Activated naive CD4-positive, alpha-beta T cell treated with anti-CD3 and anti-CD28 coated beads for 36 hours (primary cell): ENCODE measurements at places on chromosomes 3 and 15. TPM values are rescaled to one million over a fixed set of nuclear protein-coding genes. Genes with fewer than 3 reads are reported as not detected.

The NBEAL2 gene
- 85.0 TPM for total RNA-seq

The CKMT1A gene
- 0.35 TPM for total RNA-seq

The CATSPER2 gene
- total RNA-seq, result 4.5 TPM

The GOLGA6L7 gene
- not detected for total RNA-seq

- no peak overlapping the region for H3K27ac ChIP-seq
- peaks cover 9% of the 10 kb centered on the region for H3K36me3 ChIP-seq
- no peak for DNase-seq
- H3K27me3 ChIP-seq, result no peaks in the 10 kb centered on the region
- H3K4me1 ChIP-seq, result peaks cover 38% of the 10 kb centered on the region
These were observed 3.1 kb downstream of the CMTM6 start for GRCh38 chr3:32499585-32499984.

DNA sequence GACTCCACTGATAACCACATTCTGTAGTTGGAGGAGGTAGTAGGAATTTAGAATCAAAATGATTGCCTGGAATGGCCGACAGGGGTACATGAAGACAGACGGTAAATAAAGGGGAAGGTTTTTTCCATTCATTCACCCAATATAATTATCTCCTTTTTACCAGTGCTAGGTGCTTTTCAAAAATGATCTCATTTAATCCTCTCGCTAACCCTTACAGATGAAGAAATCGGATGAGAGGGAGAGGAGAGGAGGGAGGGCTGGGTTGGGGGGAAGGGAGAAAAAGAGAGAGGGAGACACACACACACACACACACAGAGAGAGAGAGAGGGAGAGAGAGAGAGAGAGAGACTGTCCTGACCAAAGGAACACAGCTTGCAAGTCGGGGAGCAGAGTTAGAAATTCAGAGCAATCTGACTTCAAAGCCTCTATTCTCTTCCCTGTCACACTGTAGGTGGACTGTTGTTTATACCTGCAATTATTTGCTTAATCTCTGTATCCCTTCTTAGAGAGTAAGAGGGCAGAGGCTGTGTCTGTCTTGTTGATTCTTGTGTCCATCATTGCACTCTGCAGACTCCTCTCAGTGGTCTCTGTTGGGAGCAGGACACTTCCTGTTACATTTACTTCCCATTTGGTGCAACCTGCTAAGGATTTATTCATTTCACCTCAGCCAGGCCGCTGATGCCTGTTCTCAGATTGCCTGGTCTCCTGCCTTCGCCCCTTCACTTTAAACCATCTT lies 18.7 kb upstream of the PAQR9 start:
- peaks cover 2% of the 10 kb centered on the region for H3K27me3 ChIP-seq
- H3K27ac ChIP-seq, result no peak overlapping the region
- H3K36me3 ChIP-seq, result no peaks in the 10 kb centered on the region
- no peak overlapping the region for H3K4me3 ChIP-seq
- no peak for DNase-seq

- no peak for DNase-seq
- no peak overlapping the region for H3K4me3 ChIP-seq
- peaks cover 3% of the 10 kb centered on the region for H3K27me3 ChIP-seq
- no peak overlapping the region for H3K27ac ChIP-seq
These were observed 262.7 kb downstream of the FEZF2 start for GRCh38 chr3:62110443-62111225.

GRCh38 chr15:27742751-27743477 lies 356.2 kb downstream of the OCA2 start:
- H3K4me3 ChIP-seq, result no peak overlapping the region
- no peaks in the 10 kb centered on the region for H3K4me1 ChIP-seq
- H3K27me3 ChIP-seq, result peaks cover 4% of the 10 kb centered on the region
- no peaks in the 10 kb centered on the region for H3K36me3 ChIP-seq
- H3K27ac ChIP-seq, result no peak overlapping the region

- H3K36me3 ChIP-seq, result peaks cover 40% of the 10 kb centered on the region
- peaks cover 42% of the 10 kb centered on the region for H3K4me1 ChIP-seq
These were observed 12.5 kb downstream of the MRPS25 start for GRCh38 chr3:15052335-15053242.

- no peak overlapping the region for H3K27ac ChIP-seq
- H3K36me3 ChIP-seq, result no peaks in the 10 kb centered on the region
These were observed 268.6 kb downstream of the SV2B start for GRCh38 chr15:91368611-91369010.

DNA sequence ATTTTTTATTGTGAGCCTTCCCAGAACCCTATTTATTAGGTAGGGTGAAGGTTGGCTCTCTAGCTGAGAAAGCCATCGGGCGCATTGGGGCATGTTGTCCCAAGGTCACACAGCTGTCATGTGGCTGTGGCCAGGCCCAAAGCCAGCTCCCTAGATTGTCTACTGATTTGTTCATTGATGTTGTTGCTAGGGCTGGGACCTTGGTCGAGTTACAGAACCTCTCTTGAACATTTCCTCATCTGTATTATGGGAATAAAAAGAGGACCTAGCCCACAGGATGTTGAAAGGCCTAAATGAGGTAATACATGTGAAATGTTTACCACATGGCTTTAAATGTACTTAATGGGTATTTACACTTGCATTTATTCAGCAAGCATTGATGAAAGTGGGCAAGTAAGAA lies 252.5 kb downstream of the SUCLG2 start:
- H3K4me3 ChIP-seq, result no peak overlapping the region
- no peak for DNase-seq
- no peak overlapping the region for H3K27ac ChIP-seq
- H3K4me1 ChIP-seq, result no peaks in the 10 kb centered on the region
- peaks cover 55% of the 10 kb centered on the region for H3K36me3 ChIP-seq

GRCh38 chr3:194526164-194526563 lies 39.4 kb upstream of the ATP13A3 start:
- no peak overlapping the region for H3K27ac ChIP-seq
- no peak for DNase-seq
- H3K36me3 ChIP-seq, result no peaks in the 10 kb centered on the region
- H3K4me1 ChIP-seq, result peaks cover 11% of the 10 kb centered on the region
- H3K4me3 ChIP-seq, result no peak overlapping the region

GRCh38 chr3:138012526-138012925 lies 2.6 kb downstream of the CLDN18 start:
- H3K27ac ChIP-seq, result no peak overlapping the region
- no peaks in the 10 kb centered on the region for H3K36me3 ChIP-seq
- H3K4me3 ChIP-seq, result no peak overlapping the region
- peaks cover 2% of the 10 kb centered on the region for H3K27me3 ChIP-seq
- no peak for DNase-seq

DNA sequence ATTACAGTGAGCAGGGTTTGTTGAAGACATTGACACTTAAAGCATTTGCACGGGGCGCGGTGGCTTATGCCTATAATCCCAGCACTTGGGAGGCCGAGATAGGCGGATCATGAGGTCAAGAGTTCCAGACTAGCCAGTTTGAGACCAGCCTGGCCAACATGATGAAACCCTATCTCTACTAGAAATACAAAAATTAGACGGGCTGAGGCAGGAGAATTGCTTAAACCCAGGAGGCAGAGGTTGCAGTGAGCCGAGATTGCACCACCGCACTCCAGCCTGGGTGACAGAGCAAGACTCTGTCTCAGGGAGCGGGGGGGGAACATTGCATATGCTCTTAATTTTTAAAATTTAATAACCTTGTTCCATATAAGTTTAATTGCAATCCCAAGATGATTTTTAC lies 11.9 kb downstream of the STT3B start:
- H3K27me3 ChIP-seq, result no peaks in the 10 kb centered on the region
- H3K4me3 ChIP-seq, result no peak overlapping the region
- H3K4me1 ChIP-seq, result peaks cover 82% of the 10 kb centered on the region
- DNase-seq, result no peak
- peaks cover 5% of the 10 kb centered on the region for H3K36me3 ChIP-seq

DNA sequence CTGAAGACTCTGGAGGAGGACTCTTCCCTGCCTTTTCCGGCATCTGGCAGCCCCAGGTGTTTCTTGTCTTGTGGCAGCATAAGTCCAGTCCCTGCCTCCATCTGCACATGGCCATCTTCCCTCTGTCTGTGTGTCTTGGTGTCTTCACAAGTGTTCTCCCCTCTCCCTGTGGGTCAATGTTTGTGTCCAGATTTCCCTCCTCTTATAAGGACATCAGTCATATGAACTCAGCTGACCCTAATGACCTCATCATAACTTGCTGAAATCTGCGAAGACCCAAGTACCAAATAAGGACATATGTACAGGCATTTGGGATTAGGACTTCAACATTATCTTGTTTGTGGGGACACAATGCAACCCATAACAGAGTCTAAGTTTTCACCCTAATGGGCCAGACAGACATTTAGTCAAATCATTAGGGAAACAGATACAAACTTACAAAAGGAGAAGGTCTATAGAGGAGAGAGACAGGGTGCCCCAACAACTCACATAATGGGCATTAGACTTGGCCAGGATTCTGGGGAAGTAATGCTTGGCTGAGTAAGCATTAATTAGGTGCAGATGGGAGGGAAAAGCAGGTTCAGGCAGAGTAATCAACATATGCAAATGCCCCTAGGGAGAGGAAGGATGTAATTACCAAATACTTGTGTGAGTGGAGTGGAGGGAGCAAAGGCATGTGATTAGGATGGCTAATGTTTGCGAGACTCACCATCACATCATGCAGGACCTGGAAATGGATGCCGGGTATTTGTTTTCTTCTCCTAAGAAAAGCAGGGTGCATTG lies 372.8 kb upstream of the TBL1XR1 start:
- no peak overlapping the region for H3K27ac ChIP-seq
- no peaks in the 10 kb centered on the region for H3K4me1 ChIP-seq
- DNase-seq, result no peak
- no peaks in the 10 kb centered on the region for H3K27me3 ChIP-seq
- no peaks in the 10 kb centered on the region for H3K36me3 ChIP-seq

DNA sequence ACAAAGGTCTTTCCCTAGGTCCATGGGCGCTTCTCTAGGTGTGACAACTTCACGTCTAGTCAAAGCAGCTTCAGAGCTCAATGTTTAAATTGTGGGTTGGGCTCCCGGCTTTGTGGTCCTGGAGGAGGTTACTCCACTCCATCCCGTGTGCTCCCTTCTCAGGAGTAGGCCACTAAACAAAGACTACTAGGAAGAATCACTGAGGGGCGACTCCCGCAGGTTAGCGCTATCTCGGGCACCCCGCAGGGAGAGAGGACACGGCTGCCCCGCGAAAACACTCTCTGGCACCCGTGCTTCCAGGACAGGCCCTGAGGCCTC lies 500 bp downstream of the PARP6 start:
- H3K36me3 ChIP-seq, result peaks cover 14% of the 10 kb centered on the region
- H3K4me3 ChIP-seq, result peak overlapping the region; percentile 84
- no peaks in the 10 kb centered on the region for H3K27me3 ChIP-seq
- peaks cover 39% of the 10 kb centered on the region for H3K4me1 ChIP-seq
- peak overlapping the region; percentile 77 for H3K27ac ChIP-seq
- peak; percentile 22 for DNase-seq

DNA sequence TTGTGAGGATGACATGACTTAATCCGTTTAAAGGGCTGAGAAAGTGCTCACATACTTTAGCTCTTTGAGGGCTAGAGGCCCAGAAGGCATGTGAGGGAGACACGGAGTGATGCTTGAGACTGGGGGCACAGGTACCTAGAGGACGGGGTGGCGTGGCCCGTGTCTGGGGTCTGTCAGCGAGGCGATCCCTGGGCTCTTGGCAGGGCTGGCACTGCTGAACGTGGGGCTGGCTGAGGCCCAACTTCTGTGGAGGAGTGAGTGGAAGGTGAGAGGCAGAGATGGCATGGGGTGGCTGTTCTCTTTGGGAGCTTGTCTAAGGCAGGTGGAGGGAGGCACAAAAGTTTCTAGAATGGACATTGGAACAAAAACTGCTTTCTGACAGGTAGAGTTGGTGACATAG lies 9.5 kb downstream of the SEMA4B start:
- no peak overlapping the region for H3K4me3 ChIP-seq
- H3K27ac ChIP-seq, result no peak overlapping the region
- no peaks in the 10 kb centered on the region for H3K36me3 ChIP-seq
- no peaks in the 10 kb centered on the region for H3K27me3 ChIP-seq
- H3K4me1 ChIP-seq, result peaks cover 25% of the 10 kb centered on the region

DNA sequence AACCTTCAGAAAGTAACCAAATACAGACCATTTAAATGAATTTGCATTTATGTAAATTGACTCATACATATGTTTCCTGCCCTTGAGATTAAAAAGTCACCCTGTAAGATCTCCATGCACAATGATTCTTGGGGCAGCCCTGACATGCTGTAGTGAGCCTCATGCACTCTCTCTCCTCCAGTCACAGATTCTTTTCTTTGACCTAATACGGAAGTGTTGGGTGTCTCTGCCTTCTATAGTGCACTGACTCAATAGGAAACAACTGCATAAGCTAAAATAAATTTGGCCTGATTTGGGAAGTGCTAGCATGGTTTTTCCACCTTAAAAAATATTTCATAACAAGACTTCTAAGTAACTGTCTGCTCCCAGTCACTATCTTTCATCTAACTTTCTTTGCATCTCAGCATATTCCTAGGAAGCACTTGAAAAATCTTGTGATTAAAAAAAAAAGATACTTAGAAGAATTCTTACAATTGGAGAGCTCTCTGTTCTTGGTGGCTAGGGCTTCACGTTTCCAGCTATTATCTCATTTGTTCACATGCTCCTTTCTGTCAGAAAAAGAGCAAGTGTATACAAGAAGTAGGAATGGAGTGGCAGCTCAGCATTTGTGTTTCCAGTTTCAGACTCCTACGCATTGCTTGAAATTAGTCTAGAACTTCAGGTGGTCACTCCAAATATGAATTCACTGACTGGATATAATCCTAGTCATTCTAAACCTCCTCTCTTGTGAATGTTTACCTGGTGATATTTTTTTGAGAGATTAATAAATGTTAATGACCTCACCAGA lies 207.9 kb upstream of the COL8A1 start:
- no peak overlapping the region for H3K4me3 ChIP-seq
- no peaks in the 10 kb centered on the region for H3K4me1 ChIP-seq
- H3K27me3 ChIP-seq, result no peaks in the 10 kb centered on the region
- no peak overlapping the region for H3K27ac ChIP-seq

DNA sequence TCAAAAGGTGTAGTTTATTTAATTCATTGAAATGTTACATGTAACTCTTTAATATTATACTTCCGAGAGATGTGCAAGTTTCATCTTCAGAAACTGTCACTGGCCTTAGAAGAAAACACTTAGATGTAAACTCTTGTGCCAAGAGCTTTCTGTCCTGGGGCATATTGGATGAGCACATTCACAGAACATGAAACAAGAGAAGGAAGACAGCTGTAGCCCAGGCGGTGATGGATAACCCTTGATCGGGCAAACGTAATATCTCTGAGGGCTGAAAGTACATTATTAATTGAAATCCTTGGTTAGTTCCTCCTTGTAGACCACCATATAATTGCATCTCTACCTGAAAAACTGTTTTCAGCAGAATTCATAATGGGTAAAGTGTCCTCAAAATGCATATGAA lies 67.4 kb downstream of the MECOM start:
- H3K4me1 ChIP-seq, result no peaks in the 10 kb centered on the region
- no peak for DNase-seq
- no peaks in the 10 kb centered on the region for H3K36me3 ChIP-seq
- H3K27ac ChIP-seq, result no peak overlapping the region
- H3K4me3 ChIP-seq, result no peak overlapping the region

DNA sequence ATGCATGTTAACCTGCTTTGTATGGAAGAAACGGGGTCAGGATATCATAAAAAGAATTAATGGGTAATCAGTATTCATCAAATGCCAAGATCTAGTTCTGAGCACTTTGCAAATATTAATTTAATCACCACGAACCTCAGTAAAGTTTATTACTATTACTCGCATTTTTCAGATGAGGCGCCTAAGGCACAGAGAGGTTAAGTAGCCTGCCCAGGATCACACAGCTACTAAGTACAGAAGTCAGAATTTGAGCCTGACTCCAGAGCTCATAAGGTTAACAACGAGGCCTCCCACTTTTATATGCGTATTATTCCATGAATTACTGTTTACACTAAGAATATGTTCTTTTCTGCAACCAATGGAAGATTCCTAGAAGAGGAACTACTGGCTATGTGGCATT lies 109.6 kb upstream of the KLF13 start:
- H3K4me1 ChIP-seq, result peaks cover 12% of the 10 kb centered on the region
- H3K4me3 ChIP-seq, result peak overlapping the region; percentile 81
- no peaks in the 10 kb centered on the region for H3K36me3 ChIP-seq
- no peak for DNase-seq
